ENCODE measurements at places on chromosomes 16 and 17. TPM values are rescaled to one million over a fixed set of nuclear protein-coding genes. Genes with fewer than 3 reads are reported as not detected.

Gene SLC52A1
- not detected for total RNA-seq

Gene LITAFD
- not detected for total RNA-seq

Gene KRTAP2-3
- not detected for total RNA-seq

Gene KRTAP17-1
- total RNA-seq, result not detected

GRCh38 chr16:50558913-50559312, 10.7 kb downstream of the NKD1 start:
- DNase-seq, result no peak

GRCh38 chr17:20173091-20173490, 163.9 kb downstream of the SPECC1 start:
- DNase-seq, result no peak

DNA sequence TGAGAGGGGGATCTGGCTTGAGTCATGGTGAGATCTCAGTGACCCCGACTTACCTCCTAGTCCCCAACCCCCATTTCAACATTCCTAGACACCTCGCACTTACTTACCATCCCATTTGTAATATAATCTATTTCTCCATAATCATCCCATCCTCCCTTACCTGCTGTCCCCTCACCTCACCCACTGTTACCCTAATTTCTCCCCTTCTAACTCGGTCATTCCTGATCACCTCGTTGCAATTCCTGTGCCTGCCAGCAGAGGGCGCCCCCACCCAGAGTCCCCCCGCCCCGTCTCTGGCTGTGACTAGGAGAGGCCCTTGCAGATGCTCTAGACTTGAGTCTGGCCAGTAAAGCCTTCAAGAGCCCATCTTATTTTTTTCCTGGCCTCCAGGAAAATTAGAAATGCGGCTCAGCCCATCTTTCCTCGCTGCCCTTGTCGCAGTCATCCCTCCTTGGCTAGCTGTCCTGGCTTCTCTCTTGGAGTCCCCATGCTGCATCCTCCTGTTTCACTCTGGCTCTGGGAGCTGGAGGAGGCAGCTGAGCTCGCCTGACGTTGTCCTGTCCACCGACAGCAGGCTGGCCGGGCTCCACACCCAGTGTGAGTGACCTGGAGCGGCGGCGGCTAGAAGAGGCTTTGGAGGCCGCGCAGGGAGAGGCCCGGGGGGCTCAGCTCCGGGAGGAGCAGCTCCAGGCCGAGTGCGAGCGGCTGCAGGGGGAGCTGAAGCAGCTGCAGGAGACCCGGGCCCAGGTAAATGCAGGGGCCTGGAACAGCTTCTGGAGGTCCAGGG, 5.0 kb downstream of the TBKBP1 start:
- no peak for DNase-seq

- no peak for DNase-seq
Observed at GRCh38 chr17:50458270-50458669, 10.4 kb downstream of the CHAD start.

DNA sequence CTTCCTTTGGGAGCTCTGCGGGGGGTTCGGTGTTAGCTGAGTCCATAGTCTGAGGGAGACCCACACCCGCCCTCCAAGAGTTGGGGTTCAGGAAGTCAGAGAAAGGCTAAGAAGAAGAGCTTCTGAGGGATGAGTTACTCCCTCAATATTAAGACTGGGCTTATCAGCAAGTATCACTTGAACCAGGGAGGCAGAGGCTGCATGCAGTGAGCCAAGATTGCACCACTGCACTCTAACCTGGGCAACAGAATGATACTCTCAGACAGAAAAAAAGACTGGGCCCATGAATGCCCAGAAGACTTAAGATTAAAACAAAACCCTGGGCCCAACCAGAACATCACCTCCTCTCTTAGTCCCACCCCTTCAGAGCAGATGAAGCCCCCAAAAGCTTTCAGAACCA, 6.0 kb downstream of the NKIRAS2 start:
- no peak for DNase-seq

DNA sequence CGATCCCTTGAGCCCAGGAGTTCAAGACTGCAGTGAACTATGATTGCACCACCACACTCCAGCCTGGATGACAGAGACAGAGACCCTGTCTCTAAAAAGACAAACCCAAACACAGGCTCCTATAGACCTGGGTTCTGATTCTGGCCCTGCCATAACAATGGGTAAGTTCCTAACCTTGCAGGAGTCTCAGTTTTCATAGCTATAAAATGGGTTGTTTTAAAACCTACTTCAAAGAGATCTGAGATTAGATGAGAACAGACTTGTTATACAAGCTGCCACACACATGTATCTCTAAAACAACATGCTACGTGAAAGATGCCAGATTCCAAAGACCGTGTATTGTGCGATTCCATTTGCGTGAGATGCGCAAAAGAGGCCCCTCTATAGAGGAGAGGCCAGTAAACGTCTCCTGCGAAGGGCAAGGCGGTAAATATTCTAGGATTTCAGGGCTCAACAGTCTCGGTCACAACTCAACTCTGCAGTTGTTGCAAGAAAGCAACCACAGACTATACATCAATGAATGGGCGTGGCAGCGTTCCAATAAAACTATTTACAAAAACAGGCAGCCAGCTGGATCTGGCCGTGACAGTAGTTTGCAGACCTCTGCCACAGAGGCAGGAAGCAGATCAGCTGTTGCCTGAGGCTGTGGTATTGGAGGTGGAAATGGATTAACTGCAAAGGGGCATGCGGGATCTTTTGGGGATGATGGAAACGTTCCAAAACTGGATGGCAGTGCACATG, 5.9 kb downstream of the CORO7 start:
- no peak for DNase-seq

Measured in Caki2 (cell line).